ENCODE measurements at places on chromosomes 6 and 20.

DNA sequence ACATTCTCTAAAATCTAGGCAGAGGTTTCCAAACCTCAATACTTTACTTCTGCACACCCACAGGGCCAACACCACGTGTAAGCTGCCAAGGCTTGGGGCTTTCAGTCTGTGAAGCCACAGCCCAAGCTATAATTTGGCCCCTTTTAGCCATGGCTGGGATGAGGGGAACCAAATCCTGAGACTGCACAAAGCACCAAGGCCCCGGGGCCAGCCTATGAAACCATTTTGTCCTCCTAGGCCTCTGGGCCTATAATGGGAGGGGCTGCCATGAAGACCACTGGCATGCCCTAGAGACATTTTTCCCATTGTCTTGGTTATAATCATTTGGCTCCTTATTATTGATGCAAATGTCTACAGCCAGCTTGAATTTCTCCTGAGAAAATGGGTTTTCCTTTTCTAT is 513.0 kb upstream of the ADGRB3 start:
- DNase-seq: no peak

GRCh38 chr6:161011492-161012480 is 20.2 kb downstream of the MAP3K4 start:
- no peak for DNase-seq

- DNase-seq: no peak
Observed at GRCh38 chr20:52234302-52235045, 42.9 kb upstream of the ZFP64 start.

GRCh38 chr20:37542281-37542680 is 14.6 kb upstream of the BLCAP start:
- no peak for DNase-seq

DNA sequence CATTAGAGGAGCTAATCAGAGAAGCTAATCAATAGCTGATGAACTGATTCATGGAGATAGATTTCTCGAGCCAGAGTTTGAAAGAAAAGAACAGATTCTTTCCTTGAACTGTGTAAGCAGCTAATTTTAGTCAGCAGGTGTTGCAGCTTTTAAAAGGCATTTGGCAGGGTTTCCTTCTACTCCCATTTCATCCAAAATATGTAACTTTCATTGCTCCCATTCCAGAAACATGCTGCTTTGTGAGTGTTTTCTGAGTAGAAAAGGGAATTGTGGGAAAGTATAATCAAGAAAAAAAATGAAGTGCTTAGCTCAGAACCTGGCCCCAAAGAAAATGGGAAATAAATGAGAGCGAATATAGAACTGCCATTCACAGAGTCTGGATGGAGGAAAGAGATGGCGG is 20.8 kb downstream of the SLC35F1 start:
- DNase-seq: no peak

- DNase-seq: no peak
Observed at GRCh38 chr20:19995220-19995863, 21.8 kb upstream of the NAA20 start.

GRCh38 chr6:85143676-85144075 is 306.2 kb upstream of the NT5E start:
- DNase-seq: no peak

DNA sequence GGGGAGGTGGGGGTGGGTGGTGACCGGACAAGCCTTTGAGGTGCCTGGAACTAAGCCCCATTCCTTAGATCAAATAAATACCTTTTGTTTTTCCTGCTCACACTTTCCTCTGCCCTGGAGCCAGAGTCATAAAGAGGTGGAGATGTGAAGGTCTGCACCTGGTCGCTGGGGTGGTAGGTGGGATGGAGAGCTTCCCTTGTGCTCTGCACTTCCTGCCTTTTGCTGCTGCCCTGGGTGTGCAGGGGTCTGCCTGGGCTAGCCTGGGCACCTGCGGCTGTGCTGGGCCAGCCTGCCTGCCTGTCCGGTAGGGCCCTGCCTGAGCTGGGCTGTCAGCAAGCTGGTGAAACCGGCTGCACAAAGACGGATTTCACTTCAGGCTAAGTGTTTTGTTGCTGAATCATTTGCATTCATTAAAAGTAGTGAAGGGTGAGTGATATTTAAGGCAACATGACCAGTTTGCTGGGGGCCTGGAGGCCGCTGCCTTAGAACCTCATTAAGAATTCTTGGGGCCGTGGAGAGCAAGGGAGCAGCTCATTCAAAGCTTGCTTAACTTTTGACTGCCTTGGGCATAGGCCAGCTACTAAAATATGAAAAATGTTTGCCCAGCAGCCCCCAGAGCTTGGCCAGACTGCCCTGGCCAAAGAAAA is 20.5 kb downstream of the PTK7 start:
- DNase-seq: no peak

DNA sequence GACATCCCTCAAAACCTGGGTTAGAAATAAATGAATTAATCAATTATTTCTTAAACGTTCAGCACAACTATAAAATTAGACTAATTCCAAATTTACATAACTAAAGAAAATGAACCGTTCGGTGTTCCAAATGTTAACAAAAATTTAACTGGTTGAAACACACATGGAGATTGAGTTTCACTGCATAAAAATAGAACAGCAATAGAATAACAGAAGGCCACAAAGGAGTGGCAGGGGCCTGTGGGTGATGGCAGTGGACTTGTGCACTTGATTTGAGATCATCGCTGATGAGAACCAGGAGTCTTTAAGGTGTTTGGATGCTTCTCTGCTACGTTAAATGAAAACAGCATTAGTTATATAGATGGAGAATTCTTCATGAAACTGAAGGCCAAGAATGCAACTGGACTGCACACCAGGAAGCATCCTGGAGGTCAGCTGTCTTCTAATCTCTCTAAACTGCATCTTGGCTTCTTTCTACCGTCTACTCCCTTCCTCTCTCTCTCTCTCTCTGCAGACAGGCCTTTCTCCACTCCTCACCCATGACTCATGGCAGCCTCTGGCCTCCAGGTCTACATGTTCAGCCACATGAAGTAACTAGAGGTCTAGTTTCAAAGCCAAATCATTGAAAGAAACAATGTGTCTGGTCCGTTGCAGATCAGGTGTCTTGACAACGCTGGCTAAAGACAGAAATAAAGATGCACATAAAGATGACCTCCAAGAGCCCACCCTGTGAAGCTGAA is 111.3 kb downstream of the SIM1 start:
- no peak for DNase-seq

DNA sequence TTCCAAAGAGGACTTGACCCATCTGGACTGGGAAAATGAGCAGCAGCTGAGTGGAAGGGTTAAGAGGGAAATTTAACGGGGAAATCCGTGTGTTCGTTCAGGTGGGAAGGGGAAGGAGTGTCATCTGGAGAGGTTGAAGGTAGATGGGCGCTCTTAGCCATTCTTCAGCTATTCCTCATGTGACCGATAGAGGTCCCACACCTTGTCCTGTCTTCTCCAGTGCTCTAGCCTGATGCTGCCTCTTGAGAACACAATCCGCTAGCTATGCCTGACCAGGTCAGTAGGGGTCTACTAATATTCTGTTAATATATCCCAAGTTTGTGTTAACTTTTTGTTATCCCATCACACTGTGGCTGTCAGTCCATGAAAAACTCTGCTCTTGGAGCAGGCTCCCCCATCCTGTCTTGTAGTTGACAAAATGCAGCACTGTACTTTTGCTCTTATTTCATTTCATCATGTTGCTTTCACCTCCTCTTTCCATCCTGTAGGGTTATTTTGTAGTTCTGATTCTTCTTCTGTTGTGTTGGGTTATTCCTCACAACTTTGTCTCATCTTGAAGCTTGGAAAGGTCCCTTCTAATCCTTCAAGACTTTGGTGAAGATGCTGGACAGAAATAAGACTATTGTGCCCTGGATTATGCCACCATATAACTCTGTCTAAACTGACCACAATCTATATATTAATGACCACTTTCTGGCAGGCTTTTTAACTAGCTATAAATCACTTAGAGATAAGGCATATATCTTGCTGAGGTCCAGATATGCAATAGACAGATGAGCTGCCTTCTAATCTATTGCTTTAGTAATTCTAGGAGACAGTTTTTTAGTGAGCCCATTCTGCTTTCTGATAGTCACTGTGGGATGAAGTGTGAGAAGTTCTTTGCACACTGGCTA is 123.4 kb upstream of the SUPT3H start:
- no peak for DNase-seq

- no peak for DNase-seq
Observed at GRCh38 chr20:4985658-4986057, 15.7 kb downstream of the SLC23A2 start.

DNA sequence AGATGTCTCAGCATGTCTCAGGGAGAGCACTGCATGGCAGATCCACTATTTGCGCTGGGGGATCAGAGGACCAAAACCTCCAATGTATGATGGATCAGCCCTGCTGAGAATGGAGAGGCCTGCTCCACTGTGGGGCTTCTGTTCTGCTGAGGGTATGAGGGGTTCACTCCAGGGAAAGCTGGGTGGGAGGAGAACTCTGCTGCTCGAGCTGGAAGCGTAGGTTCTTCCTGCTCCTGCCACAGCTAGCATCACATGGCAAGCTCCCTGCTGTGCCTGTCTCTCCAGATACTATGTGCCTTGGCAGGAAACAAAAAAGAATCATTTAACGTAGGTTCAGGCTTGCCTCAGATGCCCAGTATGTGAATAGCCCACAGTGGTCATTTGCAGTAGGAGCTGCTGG is 105.8 kb downstream of the EPM2A start:
- no peak for DNase-seq

DNA sequence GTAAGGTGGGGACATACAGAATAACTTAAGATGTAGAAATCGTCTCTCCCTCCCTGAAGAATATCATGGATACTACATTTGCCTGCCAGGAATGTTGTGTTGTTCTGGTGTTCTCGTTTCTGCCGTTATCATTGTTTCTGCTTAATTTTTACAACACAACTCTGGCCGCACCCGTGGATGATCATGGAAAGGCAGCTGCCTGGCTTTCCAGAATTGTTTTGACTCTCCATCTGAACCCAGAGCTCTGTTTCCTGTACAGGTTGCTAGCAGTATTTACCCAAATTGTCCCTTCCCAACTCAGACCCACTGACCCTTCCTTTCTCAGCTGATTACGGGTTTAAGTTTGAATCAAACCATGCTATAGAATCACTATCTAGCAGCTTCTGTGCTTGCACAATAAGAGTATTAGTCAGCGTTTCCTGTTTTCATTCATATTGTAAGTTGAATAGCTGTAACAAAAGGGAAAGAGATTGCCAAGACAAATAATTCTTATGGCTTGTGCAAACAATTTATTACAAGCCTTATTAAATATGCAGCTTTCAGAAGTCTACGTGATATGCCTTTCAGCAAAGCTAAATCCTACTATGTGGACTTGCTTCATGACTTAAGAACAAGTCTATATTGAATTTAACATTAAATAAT is 139.0 kb downstream of the MTHFD1L start:
- no peak for DNase-seq
